Amygdala (tissue), 56 donors: ENCODE measurements at places on chromosomes 6 and 20.

DNA sequence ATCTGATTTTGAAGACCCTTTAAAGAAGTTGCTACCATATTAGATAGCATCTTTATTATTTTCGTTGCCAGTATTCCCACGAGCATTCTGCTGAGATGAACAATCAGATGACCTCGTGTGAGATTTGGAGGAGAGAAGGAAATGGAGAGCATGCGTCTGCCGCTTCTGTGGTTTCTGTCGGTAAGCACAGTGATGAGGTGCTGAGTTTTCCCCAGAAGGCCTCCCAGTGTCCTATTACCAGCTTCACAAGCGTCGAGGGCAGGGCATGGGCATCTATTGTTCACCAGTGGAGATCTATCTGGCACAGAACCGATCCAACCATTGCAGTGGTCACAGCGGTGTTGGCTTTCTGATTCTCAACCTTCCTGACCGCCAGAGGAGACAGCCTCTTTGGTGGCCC lies 29.4 kb downstream of the TRAF3IP2 start:
- no peak for DNase-seq

DNA sequence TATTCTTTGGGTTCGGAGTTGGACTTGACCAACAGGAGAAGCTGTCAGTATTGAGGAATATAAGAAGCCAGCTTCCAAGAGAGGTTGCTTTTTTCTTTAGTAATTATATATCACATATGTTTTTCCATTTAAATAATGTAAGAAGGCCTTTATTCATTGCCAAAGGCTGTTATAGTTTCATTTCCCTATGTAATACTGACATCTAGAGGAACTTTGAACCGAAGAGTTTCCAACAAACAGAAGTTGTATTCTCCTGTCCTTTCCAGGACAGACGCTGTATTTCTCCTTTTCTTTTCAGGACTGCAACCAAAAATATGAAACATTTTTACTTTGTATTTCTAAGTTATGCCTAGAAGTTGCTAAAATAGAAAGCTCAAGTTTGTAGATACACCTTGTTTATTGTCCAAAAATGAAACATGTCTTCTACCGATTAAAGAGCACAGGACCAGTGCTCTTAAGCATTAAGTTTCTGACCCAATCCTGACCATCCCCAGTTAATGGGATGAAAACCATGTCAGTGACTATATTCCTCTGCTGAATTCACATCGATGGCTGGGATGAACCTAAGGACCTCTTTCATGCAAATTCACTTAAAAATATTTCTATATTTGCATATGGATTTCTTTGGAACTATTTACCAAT lies 55.1 kb downstream of the MYLK4 start:
- no peak for DNase-seq

DNA sequence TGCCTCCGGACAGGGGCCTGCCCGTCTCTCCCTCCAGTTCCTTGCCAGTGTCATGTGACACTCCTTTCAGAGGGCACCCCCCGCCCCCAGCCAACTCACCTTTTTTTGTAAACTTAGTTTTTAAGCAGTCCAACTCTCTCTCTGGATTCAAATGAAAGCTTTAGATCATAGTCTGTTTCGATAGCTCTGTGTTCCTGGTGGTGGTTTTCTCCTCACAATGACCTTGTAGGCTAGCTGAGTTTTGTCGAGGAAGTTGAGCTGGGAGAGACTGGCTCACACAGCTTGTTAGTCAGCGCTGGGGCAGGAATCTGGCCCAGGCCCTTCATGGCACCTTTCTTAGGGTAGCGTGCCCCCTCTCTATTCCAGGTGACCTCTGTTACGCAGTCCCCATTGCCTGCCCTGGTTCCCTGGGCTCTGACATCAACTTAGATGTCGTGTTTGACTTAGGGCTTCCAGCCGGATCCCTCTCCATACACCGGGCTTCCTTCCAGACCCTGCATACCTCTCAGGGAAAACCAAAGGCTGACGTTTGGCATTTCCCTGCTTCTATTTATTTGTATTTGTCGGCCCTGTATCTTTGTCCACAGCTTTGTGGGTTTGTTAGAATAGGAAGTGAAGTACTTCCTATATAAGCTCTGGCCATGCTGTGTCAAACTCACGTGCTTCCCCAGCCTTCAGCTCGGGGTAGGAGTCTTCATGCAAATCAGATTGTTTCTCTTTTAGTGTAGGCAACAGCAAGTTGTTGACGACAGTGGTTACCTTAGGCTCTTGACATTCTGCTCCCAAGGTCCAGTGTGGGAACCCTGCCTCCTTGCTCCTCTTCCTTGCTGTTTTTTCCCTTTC lies 12.7 kb downstream of the IGF2R start:
- no peak for DNase-seq

- DNase-seq = no peak
Measured at GRCh38 chr20:12175538-12175937, 257.8 kb downstream of the BTBD3 start.

DNA sequence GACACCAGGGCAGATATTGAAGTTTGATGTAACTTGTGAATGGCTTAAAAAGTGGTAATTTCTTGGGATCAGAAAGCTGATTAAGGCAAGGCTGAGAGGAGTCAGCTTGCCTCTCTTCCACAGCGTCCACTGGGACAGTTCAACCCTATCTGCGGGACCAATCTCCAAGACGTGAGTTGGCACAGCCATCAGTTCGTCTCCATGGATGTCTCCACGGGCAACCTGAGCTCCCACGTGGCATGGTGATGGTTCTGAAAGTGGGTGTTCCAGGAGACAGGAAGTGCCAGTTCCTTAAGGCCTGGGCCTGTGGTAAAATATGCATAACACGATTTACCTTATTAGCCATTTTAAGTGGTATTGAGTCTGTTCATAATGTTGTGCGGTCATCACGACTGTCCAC lies 67.9 kb upstream of the BHLHE23 start:
- no peak for DNase-seq

DNA sequence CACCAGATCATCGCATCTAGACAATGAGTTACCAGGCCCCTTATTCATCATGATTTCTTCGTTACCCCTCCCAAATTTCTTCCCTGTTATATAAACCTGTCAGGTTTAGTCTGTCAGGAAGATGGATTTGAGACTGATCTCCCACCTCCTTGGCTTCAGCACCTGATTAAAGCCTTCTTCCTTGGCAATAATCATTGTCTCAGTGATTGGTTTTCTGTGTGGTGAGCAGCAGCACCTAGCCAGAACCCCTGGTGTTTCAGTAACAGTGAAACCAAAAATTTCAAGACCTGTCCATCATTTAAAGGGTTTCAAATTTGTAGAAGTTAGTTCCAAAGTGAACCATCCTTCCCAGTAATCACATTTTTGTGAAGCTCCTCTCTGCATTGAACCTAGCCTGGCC lies 209.8 kb upstream of the GJE1 start:
- DNase-seq = no peak

DNA sequence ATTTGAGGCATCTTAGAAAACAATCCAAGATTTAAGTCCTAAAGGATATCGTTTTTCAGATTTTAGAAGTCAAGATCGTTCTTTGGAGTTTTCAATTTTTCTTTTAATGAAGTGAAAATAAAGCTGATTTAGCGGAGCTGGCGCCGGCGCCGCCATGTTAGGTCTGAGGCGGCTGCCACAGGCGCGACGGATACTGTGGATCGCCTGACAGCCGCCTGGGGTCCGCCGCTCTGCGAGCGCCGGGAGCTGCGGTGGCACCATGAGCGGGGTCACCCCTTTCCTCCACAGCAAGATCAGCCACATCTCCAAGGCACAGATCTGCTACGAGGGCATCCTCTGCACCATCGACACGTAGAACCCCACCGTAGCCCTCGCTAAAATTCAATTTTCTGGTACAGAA lies 247.2 kb downstream of the GJA1 start:
- DNase-seq = no peak

DNA sequence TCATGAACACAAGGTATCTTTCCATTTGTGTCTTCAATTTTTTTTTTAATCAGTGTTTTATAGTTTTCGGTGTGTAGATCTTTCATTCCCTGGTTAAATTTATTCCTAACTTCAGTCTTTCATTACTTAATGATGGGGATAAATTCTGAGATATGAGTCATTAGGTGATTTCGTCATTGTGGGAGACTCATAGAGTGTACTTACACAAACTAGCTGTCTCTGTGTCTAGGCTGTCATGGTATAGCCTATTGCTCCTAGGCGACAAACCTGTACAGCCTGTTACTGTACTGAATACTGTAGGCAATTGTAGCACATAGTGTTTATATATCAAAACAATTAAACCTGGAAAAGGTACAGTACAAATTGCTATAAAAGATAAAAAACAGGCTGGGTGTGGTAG lies 42.1 kb downstream of the SMAP1 start:
- DNase-seq = no peak

- no peak for DNase-seq
Measured at GRCh38 chr20:51340451-51340840, 202.1 kb downstream of the NFATC2 start.

- DNase-seq = no peak
Measured at GRCh38 chr6:169341065-169341464, 87.4 kb upstream of the THBS2 start.

- DNase-seq = no peak
Measured at GRCh38 chr6:53651205-53651763, 14.3 kb downstream of the KLHL31 start.

GRCh38 chr6:161736781-161737292 lies 463.0 kb upstream of the AGPAT4 start:
- no peak for DNase-seq

- DNase-seq = no peak
Measured at GRCh38 chr6:140271759-140272377, 897.4 kb upstream of the CITED2 start.

- no peak for DNase-seq
Measured at GRCh38 chr6:6686748-6687601, 98.5 kb downstream of the LY86 start.

DNA sequence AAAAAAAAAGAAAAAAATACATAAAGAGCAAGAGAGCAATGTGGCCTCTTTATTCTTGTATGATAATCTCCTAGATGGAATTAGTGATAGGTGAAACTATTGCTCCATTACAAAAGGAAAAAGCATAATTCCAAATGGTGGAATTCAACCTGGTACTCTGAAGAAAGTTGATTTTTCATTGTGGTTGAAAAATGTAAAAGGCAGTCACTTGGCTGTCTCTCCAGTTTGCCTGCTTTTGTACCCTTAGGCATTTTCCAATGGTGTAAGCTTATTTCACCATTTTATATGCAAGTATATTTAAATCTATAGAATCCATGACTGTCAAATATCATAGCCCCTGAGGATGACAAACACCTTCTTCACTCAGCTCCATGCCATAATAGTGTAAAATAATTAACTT lies 38.8 kb upstream of the PKHD1 start:
- no peak for DNase-seq
